Caudate nucleus (tissue), 63 donors: ENCODE measurements at places on chromosomes 5 and 9.

DNA sequence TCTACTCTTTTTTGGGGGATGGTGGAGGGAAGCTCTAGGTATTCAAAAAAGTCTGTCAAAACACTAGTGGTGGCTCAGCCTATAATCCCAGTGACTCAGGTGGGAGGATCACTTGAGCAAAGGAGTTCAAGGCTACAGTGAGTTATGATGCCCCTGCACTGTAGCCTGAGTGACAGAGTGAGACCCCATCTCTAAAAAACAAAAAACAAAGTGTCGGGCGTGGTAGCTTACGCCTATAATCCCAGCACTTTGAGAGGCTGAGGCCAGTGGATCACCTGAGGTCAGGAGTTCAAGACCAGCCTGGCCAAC, 15.8 kb upstream of the SLC35D2 start:
- no peak for DNase-seq

DNA sequence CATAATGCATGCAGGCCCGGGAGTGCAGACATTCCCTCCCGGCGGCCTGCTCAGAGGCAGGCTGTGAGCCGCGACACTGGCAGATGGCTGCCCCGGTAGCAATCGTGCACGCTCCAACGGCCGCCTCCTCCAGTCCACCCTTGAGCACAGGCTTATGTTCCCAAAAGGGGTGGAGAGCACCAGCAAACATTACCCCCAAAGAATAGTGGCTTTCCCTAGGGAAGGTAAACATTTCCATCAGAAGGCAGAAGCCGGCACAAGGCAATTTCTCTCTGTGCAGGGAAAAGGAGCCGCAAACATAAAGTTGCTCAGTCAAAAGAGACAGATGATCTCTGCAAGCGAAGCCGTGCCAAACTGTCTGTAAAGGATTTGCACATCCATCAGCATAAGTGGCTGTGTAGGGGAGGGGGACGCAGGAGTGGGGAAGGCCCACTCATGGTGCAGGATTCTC, 92.5 kb downstream of the SIL1 start:
- DNase-seq: peak; percentile 64

DNA sequence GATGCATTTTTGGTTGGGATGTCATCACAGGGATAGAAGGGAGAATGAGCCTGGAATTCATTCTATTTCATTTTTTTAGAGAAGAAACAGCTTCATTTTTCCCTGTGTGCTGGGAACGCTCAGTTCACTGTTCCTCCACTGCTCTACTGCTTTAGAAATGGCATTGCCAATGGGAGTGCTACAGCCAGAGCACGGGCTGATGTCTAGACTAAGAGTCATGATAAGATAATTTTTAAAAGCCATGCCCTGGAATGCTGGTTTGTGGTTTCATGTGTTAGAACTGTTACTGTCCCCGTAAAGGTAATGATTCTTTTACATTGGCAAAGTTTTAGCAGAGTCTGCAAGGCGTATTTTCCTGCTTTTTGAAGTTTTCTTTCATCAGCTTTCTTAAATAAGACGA, 119.6 kb downstream of the SEMA6A start:
- DNase-seq: no peak

DNA sequence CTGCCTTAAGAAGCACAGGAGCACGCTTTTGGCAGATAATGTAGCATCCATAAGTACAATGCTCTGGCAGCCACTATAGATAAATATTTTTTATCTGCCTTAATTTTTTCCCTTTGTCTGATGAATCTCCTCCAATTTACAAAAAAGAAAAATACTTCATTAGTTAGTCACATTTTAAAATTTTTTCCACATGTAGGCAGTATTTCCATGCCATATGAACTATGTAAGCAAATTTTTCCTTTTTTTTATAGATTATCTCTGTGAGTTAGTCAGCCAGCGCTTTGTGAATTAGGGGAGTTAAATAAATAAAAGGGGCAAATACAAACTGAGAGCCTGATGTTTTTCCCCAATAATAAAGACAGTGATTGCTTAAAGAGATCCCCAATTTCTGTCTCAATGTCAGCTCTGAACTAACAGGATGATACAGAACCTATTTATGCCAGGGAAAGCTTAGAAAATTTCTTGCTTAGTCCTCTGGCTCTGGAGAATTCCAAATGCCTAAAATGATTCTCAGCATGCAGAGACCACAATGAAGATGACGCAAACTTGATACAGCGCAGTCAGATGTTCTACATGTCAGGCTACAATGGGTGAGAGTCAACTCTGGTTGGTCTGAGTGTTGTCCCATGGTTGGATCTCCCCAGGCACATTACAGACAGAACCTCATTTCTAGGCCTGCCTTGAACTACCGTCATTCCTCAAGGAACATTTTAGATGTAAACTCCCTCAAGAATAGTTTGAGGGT, 390.4 kb upstream of the CDH6 start:
- DNase-seq: no peak

DNA sequence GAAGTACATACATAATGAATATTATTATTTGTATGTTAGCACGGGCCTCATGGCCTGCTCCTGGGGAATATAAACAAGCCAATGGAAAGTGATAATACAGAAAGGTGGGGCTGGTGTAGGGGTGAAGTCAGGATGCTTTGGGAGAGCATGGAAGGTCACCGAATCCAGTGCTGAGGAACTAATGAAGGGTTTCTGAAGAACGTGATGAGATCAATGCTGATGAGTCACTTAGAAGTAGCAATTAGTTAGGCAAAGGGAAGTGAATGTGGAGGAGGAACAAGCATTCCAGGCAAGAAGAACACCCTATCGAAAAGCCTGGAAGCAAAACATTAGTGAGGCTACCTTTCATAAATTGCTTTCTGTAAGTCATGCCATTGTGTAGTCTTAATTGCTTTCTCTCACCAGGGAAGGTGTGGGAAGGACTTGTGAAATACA, 2.1 kb downstream of the ANXA1 start:
- no peak for DNase-seq

DNA sequence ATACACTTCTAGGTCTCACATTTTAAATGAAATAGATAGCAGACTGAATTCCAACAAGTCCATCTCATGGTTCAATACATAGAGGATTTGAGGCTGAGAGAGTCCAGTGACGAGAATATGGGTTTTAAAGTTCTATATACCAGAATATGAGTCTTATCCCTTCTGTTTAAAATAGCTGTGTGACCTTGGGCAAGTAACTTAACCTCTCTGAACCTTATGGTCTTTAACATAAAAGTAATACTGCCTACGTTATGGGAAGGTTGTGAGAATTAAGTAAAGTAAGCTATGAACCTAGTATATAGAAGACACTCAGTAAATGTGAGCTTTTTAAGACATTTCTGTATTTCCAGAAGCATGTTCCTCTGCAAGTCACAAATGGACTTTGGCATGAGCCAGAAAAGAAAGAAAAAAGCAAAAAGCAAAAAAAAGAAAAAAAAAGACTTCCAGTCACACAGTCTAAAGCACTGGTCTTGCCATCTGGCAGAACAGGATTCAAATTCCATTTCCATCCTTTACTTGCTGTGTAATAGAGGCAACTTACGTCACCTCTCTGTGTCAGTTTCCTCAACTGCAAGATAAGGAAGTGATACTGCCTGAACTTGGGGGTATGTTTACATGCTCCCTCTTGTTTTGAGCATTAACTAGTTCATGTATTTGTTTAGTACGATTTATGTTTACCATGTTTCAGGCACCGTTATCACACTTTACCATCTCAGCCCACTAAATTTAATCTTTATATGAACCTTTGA, 248.2 kb downstream of the TRIM32 start:
- no peak for DNase-seq

GRCh38 chr5:108625654-108626053, 122.0 kb upstream of the FER start:
- no peak for DNase-seq

DNA sequence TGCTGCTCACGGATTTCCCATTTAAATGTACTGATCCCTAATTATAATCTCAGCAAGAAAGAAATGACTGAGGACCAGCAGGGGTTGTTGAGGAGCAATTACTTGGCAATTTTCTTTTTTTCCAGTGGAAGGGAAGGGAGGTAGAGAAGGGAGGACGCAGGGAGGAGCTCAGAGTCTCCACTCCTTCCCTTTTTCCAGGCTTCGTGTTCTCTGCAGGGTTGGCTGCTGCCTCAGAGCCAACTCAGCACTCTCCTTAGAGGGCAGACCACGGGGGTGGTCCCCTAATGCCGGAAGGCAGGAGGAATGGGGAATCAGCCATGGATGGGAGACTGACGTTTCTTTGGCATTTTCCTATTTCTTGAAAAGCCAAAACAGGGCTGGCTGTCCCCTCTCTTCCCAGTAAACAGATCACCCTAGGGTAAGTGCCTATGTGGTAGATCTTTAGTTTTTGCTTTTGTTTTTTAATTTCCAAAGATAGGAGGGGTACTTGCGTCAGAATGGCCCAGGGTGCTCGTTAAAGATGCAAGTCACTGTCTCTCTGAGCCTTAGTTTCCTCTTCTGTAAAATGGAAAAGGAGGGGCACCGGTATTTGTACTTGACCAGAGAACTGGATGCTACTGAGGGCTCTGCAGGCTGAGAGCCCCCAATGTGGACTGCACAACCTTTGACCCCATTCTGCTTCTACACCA, 39.6 kb upstream of the LCP2 start:
- DNase-seq: no peak

DNA sequence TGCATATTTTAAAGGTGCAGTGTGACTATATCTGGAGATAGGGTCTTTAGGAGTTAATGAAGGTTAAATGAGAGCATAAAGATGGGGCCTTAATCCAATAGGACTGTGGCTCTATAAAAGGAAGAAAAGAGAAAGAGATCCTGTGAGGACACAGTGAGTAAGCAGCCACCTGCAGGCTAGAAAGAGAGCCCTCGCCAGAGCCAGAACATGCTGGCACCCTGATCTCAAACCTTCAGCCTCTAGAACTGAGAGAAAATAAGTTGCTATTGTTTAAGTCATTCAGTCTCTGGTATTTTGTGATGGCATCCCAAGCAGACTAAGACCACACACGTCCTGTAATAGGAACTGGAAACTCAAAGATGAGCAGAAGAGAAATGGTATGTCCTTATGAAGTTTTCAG, 41.0 kb downstream of the RNF180 start:
- no peak for DNase-seq
